Type B pancreatic cell (in vitro differentiated cells): ENCODE measurements at places on chromosomes 3 and 15. TPM values are rescaled to one million over a fixed set of nuclear protein-coding genes. Genes with fewer than 3 reads are reported as not detected.
A peak's percentile ranks its signal among the peaks of the same experiment; 100 is the strongest.

GRCh38 chr15:99105514-99106341 lies 848 bp downstream of the SYNM start:
- peak; percentile 73 for DNase-seq

DNA sequence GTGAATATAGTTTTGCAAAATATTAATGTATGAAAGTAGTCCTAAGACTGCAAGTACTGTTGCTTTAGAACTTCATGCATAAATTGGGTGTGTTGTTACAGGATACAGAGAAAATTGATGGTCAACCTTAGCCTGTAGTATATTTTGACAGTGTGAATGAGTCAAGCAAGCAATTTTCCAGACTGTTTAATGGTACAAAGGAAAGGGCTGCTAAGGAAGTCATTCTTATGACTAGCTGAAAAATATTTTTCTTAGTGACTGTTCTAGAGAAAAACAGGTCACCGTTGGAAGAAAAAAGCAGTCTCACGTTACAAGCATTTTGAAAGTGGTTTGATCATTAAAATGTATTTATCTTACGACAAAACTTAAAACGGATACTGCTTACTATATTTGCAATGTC lies 49.2 kb downstream of the MBNL1 start:
- DNase-seq, result no peak

Gene EOMES
- total RNA-seq, result not detected in 2 replicates

- no peak for DNase-seq
These were observed 26.3 kb downstream of the MRPS11 start for GRCh38 chr15:88493844-88494243.

DNA sequence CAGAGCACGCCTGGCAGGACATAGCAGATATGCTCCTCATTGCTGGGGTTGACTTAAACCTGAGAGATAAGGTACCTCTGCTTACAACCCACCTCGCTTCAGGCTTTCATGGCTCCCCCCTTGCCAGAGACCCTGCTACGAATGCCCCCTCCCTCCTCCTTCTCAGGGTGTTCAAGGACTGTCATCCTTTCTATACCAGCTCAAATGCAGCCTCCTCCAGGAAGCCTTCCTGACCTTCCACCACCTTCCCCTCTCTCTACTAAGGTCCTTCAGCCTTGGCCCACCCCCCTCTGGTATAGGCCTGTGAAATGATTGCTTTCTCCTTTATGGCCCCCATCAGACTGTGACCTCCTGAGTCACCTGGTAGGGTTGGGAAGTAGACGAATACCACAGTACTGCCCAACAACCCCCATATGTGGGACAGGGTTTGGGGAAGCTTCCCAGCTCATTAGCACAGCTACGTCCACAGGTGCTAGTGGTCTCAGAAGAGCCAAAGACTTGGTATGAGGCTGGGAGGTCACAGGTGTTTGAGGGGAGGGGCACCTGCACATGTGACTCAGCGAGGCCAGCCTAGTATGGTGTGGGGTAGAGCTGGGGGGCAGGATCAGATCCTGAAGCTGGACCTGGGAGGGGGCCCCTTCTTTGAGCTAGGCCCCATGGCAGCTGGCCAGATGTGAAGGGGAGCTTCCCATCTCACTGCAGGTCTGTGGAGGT lies 32.0 kb downstream of the ANKDD1A start:
- peak; percentile 54 for DNase-seq

Gene HEG1
- total RNA-seq, result 12.4 and 43.1 TPM in 2 replicates

Gene FANCD2OS
- not detected in 2 replicates for total RNA-seq

Gene TMCO5A
- total RNA-seq, result not detected in 2 replicates

DNA sequence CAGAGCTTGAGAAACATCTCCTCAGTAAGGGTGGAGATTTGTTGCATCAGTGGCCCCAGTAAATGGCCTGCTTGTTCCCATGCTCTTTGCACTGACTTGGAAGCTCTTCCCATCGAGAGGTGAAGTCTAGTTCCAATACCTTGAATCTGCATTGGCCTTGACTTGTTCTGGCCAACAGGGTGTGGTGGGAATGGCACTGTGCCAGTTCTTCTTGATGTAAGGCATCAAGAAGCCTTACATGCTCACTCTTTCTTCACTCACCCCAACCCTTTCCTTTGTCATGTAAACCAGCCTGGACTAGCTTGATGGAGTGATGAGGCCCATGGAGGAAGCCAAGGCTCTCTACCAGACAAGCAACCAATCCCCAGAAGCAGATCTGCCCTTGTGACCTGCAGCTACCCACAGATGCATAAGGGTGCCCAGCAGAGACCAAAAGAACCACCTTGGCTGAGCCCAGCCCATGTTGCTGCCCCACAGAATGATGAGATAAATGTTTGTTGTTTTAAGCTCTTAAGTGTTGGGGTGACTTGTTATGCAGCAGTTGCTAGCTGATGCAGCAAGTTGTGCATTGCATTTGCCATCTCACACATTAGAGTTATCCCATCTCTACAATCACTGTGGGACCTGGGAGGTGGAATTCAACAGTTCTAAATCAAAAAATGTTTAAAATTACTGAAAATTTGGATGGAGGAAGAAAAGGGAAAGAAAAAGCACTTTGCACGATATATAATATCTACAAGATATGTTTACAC lies 11.1 kb upstream of the MGLL start:
- DNase-seq, result no peak

DNA sequence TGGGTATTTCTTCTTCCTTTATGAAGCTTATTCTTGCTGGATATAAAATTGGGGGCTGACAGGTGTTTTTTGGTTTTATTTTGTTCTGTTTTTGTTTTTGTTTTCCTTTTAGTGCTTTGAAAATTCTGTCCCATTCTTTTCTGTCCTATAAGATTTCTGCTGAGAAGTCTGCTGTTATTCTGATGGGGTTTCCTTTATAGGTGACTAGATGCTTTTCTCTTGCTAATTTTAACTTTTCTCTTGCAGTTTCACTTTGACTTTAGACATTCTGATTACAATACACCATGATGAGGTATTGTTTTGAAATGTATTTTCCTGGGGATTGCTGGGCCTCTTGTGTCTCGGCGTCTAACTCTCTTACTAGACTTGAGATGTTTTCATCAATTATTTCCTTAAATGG lies 22.8 kb downstream of the TTC14 start:
- DNase-seq, result no peak

Gene GOLGA8S
- total RNA-seq, result 0.19 TPM in 1 of 2 replicates, not detected in the other

Gene GXYLT2
- 6.3 and 25.8 TPM in 2 replicates for total RNA-seq

Gene CADPS
- total RNA-seq, result 21.6 and 26.8 TPM in 2 replicates

DNA sequence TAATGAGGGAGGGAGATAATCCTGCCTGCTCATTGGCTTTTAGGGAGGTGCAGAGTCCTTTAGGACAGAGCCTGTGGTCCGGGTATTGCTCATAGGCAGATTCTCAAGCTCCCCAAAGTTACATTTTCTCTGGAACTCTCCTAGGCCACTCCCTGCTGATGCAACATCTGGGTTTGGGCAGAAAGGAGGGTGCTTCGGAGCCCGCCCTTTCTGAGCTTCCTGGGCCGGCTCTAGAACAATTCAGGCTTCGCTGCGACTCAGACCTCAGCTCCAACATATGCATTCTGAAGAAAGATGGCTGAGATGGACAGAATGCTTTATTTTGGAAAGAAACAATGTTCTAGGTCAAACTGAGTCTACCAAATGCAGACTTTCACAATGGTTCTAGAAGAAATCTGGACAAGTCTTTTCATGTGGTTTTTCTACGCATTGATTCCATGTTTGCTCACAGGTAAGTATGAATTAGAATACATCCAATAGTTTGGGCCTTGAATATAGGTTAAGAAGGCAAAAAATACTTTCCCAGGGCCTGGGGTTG lies at the start of gene IL20RB:
Gene IL20RB (plus strand): TSS at position 233 of the 538 bp plus-strand sequence. CDS start 131 bp downstream, at position 364.
- DNase-seq, result no peak

DNA sequence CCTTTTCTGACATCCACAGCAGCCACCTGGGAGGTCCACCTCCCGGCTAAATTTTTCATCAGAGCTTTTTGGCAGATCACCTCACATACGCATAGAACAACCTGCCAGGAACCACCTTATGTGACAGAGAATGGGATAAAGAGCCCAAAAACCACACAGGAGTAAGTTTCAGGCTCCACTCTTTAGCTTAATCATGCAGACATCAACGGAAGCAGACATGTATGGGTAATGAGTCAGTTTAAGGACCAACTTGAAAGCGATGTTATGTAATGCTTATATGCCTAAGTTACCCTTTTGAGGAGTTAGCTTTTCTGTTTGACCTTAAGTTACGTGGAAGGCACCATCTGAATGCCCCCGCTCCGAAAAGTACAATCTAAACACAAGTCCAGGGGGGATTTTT lies 183.3 kb upstream of the BHLHE40 start:
- DNase-seq, result no peak

DNA sequence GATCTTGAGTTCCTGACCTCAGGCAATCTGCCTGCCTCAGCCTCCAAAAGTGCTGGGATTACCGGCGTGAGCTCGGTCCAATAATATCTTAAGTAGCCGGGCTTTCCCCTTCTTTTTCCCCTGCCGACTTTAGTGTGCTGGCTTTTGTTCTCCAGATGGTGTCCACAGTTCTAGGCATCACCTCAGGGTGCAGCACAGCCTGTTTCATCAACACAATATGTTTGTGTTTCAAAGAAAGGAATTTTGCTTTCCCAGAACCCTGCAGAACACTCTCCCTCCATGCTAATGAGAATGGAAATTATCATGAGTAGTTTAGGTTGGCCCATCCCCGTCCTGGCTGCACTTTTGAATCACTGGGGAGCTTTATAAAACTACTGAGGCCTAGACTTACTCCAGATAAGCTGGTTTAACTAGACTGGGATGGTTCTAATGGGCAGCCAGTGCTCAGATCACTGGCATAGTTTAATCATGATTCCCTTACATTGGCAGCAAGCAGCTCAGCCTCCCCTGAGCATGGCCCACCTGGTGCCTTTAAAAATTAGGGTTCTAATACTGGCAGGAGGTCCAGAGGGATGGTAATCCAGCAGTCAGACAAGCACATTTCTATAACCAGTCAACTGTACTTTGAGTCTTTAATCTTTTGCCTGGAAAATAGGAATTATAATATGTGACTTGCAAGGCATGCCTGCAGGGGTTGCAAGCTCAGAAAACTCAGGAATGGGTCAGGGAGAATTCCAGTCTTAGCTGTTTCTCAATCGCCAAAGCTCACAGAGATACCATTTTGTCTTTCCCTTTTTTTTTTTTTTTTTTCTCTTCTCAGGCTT lies 127.6 kb upstream of the RASGRP1 start:
- no peak for DNase-seq

GRCh38 chr15:80695911-80696661 lies 976 bp downstream of the ABHD17C start:
- no peak for DNase-seq

Gene CHSY1
- 18.4 and 43.0 TPM in 2 replicates for total RNA-seq

GRCh38 chr3:3053974-3054373 lies 56.2 kb downstream of the IL5RA start:
- no peak for DNase-seq

DNA sequence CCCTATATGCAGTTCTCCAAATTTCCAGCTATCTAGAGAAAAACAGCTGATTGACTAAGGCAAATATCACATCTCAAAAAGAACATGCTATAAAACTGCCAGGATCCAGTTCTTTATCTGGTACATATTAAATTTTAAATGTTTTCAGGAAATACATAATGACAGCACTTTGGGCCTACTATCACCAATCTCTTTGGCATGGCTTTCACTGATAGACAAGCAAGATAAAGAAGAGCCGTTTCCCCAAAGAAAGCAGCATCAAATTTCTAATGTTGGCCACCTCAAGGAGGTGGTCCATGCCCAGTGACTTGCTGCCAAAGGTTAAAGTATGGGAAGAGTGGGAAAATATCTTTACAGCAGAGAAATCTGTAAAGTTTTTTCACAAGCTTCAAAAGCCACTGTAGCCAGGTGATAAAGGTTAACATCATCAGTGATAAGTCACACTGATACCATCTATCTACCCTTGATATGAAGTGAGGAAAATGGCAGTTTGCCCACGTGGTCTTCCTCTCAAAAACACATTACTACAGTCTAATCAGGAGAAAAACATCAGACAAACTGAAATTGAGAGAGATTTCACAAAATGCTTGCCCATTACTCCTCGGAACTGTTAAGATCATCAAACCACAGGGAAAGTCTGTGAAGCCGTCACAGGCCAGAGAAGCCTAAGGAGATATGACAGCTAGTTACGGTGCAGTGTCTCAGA lies 46.4 kb upstream of the C15orf61 start:
- no peak for DNase-seq

Gene GOLGA6L4
- total RNA-seq, result 3.8 and 5.5 TPM in 2 replicates

- no peak for DNase-seq
These were observed 23.0 kb downstream of the IGF1R start for GRCh38 chr15:98671060-98672008.

GRCh38 chr15:52180851-52181450 lies 10.2 kb downstream of the GNB5 start:
- peak; percentile 36 for DNase-seq

GRCh38 chr3:64880916-64881315 lies 193.1 kb upstream of the ADAMTS9 start:
- DNase-seq, result no peak

Gene SERPINI1
- 27.2 and 33.8 TPM in 2 replicates for total RNA-seq

DNA sequence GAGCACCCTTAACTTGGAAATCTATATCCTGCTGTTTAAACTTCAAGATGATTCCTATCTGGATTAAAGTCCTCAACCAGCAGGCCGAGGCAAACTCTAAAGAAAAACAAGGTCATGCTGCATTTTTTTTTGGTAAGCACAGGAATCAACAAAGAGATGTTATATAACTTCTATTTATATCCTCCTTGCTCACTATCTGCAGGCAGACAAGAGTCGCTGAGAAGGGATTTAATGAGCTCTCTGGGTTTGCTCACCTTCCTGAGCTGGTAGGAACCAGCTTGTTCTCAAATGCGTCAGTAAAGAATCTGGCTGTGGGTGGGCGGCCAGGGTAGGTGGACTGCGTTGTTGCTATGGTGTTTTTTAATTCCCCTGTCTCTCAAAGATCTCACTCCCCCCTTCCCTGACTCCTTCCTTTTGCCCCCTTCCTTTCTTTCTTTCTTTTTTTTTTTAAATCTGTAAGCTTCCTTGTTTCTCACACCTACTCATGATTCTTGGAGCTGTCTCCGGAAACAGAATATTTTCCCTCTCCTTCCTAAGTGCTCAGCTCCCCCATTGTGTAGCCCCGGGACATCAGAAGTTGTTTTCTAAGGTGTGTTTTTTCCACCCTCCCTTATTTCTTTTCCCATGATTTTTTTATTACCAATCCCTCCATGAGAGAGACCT lies 228.8 kb upstream of the BHLHE40 start:
- DNase-seq, result no peak
